ENCODE measurements at places on chromosomes 6 and 20. TPM values are rescaled to one million over a fixed set of nuclear protein-coding genes. Genes with fewer than 3 reads are reported as not detected.

Gene PRSS35
- 4.8 TPM for total RNA-seq

Gene MCHR2
- total RNA-seq: 4.1 TPM

GRCh38 chr20:19256906-19257595 lies 44.6 kb downstream of the SLC24A3 start:
- no peak for DNase-seq

DNA sequence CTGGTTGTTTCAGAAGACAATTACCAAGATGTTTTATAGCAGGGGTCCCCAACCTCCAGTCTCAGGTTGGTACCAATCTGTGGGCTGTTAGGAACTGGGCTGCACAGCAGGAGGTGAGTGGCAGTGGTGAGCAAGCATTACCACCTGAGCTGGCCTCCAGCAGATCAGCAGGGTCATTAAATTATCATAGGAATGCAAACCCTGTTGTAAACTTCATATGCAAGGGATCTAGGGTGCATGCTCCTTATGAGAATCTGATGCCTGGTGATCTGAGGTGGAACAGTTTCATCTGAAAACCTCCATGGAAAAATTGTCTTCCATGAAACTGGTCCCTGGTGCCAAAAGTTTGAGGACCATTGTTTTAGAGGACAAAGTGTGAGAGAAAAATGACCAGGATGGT lies 240.6 kb downstream of the GRM1 start:
- no peak for DNase-seq

Gene TBX18
- 7.8 TPM for total RNA-seq

All from occipital lobe (tissue), 3 donors.